ENCODE measurements at places on chromosomes 6 and 20. TPM values are rescaled to one million over a fixed set of nuclear protein-coding genes. Genes with fewer than 3 reads are reported as not detected.

PPP1R3G gene
- total RNA-seq, result 1.8 TPM

RGS19 gene
- 9.0 TPM for total RNA-seq

TOMM6 gene
- 77.2 TPM for total RNA-seq

C4B gene
- total RNA-seq, result 1.4 TPM

CGA gene
- not detected for total RNA-seq

All from subcutaneous preadipocyte (primary cell).